Epithelial cell of prostate (primary cell): ENCODE measurements at places on chromosomes 16 and 17.

DNA sequence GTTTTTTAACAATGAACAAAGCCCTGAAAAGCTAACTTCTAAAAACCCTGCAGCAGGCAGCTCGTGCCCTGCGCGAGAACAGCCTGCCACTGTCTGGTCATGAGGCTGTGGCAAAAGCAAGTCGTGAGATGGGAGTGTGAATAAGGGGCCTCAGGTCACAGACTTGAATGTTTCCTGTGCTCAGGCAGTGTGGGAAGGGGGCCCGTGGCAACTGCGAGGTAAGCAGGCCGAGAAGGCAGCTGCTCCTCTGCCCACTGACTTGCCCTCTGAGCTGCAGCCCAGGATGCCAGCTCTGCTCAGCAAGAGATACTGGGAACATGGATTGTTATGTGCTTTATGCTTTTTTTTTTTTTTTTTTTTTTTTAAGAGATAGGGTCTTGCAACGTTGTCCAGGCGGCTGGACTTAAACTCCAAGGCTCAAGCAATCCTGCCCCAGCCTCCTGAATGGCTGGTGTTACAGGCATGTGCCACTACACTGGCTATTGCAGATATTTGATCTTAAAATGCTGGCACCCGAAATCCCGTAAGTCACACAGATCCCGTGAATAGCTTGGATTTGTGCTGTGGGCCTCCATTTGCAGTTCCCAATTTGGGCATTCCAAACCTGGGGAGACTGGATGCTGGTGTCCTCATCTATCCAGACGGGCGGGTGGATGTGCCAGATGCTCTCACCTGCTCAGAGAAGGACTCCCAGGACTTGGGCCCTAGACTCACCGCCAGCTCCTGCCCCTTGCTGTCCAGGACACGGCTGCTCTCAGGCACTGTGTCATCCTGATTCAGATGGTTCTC, 44.0 kb downstream of the UBN1 start:
- no peak for DNase-seq

DNA sequence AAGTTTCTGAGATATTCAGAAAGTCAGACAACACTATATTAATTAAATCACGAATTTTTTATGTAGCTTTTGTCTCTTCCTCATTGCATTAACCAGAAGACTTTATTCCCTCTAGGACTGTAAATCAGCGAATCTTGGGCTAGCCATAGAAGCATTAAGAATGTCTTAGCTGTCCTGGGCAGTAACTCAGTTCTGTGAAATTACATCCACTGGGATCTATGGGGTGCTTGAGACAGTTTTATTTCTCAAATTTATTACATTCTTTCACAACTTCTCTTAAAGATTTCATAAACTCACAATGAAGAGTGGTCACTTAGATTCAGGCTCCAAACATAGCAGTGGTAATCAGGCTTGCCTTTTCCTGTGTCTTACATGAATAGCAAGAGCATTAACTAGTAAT, 1153.4 kb downstream of the CDH8 start:
- no peak for DNase-seq

- no peak for DNase-seq
Measured at GRCh38 chr17:31058976-31059375, 35.8 kb upstream of the NF1 start.

DNA sequence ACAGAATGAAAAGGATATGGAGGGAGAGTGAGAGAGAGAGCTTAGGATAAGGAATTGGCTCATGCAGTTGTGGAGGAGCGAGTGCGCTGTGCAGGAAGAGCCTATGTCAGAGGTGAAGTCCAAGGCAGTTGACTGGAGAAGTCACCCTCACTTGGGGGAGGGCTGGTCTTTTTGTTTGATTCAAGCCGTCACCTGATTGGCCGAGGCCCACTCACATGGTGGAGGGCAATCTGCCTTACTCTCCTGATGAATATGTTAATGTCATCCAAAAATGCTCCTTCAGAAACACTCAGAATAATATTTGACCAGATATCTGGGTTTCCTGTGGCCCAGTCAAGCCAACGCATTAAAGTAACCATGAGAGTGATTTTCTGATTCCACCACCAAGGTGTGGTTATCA, 131.7 kb downstream of the KATNIP start:
- DNase-seq, result no peak

- no peak for DNase-seq
Measured at GRCh38 chr16:62639890-62640289, 603.7 kb upstream of the CDH8 start.

DNA sequence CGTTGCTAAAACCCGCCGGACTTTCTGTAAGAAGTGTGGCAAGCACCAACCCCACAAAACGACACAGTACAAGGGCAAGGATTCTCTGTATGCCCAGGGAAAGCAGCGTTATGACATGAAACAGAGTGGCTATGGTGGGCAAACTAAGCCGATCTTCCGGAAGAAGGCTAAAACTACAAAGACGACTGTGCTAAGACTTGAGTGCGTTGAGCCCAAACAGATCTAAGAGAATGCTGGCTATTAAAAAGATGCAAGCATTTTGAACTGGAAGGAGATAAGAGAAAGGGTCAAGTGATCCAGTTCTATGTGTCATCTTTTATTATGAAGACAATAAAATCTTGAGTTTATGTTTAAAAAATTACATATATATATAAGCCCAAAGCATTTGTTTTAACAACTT, 20.3 kb downstream of the HELZ start:
- DNase-seq, result no peak

GRCh38 chr17:36816214-36816906, 120.9 kb upstream of the LHX1 start:
- DNase-seq, result no peak

- peak; percentile 6 for DNase-seq
Measured at GRCh38 chr16:53549970-53550690, 47.1 kb upstream of the AKTIP start.

GRCh38 chr16:5071341-5071680, 332 bp upstream of the ALG1 start:
- DNase-seq, result no peak

DNA sequence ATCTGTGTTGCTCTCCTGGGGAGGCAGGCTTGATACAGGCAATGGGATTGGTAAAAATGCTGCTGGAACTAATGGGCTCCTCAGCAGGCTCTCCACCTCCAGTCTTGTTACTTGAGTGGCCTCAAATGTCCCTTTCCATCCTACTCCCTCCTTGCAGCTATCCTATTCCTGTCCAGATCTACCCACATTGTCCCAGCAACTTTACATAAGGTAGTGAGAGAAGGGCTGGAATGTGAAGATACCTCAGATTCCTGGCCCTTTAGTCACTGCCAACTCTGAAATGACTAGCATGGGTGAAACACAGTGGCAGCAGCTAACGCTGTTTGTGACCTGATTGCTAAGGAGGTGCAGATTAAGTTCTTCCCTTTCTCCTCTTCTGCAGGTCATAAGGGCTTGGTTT, 210.1 kb upstream of the HS3ST4 start:
- no peak for DNase-seq

DNA sequence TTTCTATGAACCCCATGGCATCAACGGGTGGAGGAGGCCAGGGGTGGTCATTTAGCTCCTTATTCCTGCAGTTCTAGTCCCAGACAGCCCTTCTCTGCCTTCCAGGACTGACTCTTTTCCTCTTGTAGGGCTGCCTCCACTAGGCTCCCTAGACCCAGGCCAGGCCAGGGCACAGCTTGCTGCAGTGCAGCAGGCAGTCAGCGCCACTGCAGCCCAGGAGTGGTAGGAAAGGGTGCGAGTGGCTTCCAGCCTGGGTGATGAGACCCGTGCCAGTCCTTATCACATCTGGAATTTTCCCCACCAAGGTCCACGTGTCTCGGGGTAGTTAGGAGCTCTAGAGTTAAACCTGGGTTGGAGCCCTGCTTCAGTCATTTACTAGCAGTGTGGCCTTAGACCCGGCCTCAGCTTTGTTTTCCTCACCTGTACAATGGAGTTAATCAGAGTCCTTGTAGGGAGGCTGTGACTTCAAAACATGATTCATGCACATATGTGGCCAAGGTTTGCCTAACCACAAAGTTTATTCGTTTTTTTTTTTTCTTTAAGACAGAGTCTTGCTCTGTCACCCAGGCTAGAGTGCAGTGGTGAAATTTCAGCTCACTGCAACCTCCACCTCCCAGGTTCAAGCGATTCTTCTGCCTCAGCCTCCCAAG, 4.7 kb downstream of the SLC5A11 start:
- no peak for DNase-seq

GRCh38 chr17:72053036-72053435, 67.8 kb upstream of the SOX9 start:
- no peak for DNase-seq

DNA sequence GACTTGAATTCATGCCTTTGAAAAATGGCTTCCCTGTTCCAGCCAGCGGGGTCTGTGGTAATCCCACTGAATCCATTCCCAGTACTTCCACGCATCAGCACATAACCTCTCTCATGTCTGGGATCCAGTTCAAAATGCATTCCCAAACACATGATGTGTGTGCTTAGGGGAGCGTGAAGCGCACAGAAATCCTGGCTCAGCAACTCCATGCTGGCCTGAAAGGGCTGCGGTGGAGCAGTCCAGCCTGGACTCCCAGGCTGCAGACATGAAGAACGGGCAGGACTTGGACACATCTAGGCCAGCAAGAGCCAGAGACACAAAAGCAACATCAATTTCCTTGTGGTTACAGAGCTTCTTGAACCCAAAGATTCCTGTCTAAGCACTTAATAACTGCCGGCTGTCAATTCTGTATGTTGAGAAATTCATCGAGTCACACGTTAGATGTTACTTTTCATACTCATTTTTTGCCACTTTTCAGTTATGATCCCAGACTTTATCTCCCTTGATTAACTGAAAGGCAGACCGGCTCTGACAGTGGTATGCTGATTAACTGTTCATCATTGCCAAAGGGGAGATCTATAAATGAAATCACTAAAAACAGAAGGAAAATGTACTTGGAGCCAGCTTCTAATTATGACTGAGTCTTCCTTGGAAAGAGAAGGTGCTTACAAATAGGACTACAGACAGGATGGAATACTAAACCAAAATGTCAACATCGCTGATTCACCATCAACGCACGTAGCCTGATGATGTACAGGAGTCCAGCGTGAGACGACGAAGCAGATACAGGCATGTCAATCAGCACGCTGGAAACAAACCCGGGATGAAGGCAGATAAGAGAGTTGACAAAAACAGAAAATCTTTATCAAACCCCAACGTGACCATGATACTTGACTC, 23.0 kb downstream of the NSMCE1 start:
- DNase-seq, result no peak

GRCh38 chr16:71943887-71944286, 48.6 kb downstream of the IST1 start:
- DNase-seq, result no peak

DNA sequence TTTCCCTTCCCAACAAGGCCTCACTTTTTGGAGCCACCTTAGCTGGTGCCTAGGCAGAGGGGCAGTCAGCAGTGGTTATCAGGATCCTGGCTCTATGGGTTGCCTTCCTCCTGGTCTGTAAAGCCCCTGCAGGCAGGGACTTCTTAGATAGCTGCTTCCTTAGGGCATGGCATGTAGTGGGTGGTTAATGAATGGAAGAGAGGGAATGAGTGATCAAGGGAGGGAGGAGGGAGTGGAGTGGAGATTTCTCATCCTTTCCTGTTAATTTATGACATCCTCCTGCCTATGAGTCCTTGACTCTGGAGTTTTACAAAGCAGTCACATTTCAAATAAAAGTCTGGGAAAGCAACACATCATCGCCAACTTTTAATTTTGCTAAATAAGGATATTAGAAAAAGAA, 40.7 kb downstream of the SNX20 start:
- no peak for DNase-seq

DNA sequence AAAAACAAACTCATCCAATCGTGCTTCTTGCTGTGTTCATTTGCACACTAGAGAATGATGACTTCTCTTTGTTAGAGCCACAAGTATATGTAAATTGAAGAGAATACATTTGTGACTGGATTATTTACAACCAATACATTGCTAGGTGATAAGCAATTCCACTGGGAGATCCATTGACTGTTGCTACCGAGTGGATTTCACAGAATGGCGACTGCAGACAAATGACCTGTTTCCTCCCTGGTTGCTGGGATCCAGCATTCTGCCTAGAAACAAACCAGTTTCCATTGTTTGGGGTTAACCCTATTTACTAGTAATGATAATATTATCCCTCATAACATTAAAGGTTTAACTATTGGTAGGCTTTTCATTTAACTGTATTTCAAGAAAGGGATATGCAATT, 36.9 kb upstream of the CPHXL start:
- DNase-seq, result no peak

DNA sequence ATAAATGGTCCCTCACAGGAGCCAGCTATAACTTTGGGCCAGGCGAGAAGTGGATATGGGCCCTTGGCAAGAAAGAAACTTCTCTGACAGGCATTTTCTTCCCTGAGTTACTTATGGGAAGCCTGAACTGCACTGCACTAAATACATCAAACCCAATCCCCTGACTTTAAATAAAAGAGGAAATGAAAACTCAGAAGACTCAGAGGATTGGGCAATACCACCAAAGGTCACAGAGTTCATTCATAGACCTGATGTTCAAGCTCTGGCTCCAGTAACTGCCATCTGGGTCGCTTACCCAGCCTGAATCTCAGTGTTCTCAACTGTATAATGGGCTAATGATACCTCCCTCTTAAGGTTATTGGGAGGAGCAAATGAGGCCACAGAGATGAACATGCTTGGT, 815 bp downstream of the KRT35 start:
- DNase-seq, result no peak

GRCh38 chr17:65222214-65222738, 85.1 kb downstream of the RGS9 start:
- no peak for DNase-seq

GRCh38 chr17:74950207-74950606, 14.5 kb downstream of the OTOP3 start:
- no peak for DNase-seq

DNA sequence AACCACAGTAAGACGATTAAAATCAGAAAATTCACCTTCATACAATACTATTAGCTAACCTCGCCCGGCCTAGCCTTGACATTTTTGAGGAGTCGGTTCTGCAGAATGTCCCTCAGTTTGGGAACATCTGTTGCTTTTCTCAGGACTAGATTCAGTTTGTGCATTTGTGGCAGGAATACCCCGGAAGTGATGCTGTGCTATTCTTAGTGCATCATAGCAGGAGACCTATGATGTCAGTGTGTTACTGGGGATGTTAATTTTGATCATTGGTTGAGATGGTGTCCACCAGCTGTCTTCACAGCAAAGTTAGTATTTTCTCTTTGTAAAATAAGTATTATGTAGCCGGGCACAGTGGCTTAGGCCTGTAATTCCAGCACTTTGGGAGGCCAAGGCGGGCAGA, 21.5 kb upstream of the HELZ start:
- no peak for DNase-seq

DNA sequence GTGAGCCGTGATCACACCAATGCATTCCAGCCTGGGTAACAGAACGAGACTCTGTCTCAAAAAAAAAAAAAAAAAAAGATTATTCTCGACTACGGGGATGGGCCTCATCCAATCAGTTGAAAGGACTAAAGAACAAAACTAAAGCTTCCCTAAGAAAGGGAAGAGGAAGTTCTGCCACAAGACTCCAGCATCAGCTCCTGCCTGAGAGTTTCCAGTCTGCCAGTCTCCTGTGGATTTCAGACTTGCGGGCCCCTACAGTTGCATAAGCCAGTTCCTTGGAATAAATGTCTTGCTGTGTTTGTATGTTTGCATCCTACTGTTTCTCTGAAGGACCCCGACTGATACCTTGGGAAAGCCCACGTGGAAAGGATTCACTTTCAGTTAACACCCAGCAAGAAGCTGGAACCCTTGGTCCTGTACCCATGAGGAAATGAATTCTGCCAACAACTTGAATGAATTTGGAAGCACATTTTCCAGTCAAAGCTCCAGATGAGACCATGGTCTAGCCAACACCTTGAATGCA, 26.3 kb upstream of the FZD2 start:
- no peak for DNase-seq

GRCh38 chr16:52597772-52598483, 51.0 kb upstream of the TOX3 start:
- DNase-seq, result no peak
